ENCODE measurements at places on chromosomes 5 and 9. TPM values are rescaled to one million over a fixed set of nuclear protein-coding genes. Genes with fewer than 3 reads are reported as not detected.

DNA sequence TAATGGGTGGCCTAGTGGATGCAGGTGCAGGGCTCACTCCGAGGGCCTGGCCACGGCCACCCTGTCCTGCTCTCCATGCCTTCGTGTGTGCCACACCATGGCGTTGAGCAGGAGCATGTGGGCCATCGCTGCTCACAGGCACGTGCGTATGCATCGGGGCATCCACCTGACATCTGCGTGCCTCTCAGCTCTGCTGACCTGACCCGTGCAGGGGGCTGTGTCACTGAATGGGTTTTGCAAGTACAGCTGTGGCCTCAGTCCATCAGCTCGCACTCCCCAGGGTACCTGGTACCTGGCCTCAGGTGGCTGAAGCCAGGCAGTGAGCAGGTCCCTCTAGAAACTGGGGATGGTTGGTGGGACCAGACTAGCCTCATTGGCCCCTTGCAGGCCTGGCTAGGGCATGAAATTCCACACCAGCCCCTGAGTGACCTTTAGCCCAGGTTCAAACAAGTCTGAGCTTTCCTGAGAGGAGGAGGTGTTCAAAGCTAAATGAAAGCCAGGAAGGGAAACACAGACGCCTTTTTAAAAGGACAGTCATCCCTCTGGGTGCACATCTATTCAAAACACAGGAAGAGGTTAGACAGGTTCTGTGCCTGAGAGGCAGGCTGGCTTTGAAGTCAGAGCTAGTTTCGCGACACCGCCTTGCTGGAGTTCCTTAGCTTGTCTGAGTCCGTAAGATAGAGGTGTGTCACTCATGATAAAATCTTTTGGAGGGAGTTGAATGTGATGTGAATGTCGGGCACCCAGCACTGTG lies 74.0 kb downstream of the MACROH2A1 start:
- DNase-seq: no peak

DNA sequence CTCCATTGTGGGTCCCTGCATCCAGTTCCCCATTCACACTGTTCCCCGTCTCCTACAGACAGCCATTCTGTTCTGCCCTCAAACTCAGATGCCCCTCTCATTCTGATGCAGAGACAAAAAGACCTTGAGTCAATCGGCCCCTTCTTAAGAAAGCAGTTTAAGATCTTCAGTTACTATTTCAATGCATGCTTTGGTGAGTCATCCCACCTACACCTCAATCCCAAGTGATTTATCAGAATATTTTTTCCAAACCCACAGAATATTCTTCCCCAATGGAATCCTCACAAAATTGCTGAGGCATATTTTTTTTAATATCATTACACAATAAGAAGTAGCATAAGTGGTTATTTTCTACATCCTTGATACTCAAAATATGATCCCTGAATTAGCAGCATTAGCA lies 92.4 kb upstream of the SLC1A1 start:
- no peak for DNase-seq

DNA sequence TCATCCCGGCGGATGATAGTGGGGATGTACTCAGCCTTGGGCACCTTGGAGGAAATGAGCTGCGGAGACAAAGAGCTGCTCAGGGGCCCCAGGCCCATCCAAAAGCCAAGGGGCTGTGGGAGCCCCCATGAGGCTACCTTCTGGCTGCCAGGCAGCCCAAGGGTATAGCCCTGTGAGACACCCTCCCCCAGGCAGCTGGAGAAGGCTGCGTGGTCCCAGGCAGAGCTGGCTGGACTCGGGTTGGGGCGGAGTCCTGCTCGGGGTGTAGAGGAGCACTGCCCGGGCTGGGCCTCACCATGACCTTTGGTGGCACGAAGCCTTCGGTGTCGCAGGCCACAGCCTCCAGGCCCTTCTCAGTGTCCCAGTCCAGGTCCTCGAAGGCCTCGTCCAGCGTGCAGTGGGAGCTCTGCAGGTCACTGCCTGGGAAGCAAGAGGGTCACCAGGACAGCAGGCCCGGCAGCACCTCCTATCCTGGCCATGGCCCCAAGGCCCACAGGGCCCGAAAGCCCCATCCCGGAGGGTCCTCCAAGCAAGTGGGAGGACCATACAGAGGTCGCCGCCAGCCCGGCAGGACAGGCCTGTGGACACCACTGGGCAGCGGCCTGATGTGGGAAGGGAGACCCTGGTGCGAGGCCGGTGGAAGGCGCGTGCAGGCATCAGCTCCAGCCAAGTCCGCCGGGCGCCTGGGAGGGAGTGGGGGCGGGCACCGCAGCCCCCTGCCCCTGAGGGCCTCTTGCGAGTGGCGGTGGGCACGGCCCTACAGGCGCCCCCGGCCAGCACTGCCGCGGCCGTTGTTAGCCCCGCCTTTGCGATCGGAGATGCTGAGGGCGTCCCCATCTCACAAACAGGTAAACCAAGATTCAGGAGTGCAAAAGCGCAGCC lies 6.1 kb downstream of the NSMF start:
- peak; percentile 89 for DNase-seq

GRCh38 chr5:41270423-41271251 lies 57.3 kb upstream of the C6 start:
- no peak for DNase-seq

DNA sequence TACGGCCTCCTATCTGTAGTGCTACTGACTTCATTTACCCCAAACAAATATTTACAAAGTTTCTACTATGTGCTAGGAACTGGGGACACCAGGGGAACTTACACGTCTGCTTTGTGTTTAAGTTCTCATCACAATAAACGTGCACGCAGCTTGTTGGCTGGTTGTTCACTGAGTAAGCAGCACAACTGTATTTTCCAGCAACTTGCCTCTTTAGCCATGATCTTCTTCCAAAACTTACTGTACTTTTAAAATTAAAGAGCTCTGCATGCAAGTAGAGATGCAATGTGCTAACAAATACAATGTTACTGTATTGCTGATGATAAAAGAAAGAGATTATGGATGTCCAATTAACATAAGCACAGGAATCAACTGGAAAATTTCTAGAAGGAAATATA lies 62.8 kb downstream of the RAPGEF1 start:
- DNase-seq: no peak

GRCh38 chr5:78541086-78541654 lies 107.4 kb downstream of the LHFPL2 start:
- DNase-seq: peak; percentile 70

DNA sequence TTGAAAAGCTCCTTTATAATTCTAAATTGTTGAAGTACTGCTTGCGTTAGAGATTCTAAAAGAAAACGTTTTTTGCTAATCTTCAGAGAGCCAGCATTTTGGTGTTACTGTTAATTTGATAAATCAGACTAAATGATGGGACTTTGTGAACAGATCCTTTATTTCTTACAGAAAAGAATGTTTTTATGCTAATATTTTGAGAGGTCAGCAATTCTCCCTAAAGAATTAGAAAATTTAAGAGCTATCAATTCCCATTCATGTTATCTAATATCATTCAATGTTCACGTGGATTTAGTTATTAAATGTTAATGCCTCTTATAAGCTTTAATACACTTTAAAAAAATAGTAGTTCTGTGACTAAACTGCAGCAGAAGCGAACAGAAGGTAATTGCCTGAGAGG lies 2.4 kb downstream of the AGGF1 start:
- no peak for DNase-seq

DNA sequence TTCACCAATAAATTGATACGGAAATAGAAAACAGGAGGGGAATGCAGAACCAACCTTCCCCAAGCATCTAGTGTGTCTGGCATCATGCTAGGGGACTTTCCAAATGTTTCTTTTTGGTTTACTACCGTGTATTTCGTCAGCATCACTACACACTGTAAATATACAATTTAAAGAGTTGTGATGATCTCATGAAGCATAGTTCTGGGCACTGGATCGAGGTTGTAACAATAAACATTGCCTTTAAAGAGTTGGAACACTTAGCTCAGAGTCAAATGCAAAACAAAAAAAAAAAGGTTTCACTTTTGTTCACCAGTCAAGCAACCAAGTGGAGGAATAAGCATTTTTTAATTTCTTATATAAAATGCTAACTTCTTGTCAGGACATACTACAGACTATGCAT lies 2.9 kb upstream of the SCAI start:
- no peak for DNase-seq

DNA sequence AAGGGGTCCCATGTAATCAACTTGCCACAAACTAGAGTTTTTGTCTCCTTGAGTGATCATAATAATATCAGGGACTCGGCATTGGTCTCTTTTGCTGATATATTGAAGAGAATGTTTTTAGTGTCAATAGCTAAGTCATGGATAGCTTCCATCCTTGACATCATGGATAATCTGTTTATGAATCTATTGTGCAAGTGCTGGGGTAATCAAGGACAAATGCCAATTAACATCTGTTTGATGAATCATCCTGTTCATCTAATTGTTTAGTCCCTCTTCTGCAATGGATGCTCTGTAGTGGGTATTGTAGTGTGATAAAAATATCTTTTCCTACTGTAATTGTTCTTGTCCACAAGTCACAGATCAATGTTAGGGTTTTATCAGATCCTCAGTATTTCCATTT lies 607.5 kb upstream of the SEMA6A start:
- no peak for DNase-seq

- DNase-seq: no peak
These were observed 460.4 kb downstream of the PDE4D start for GRCh38 chr5:59433174-59433573.

DNA sequence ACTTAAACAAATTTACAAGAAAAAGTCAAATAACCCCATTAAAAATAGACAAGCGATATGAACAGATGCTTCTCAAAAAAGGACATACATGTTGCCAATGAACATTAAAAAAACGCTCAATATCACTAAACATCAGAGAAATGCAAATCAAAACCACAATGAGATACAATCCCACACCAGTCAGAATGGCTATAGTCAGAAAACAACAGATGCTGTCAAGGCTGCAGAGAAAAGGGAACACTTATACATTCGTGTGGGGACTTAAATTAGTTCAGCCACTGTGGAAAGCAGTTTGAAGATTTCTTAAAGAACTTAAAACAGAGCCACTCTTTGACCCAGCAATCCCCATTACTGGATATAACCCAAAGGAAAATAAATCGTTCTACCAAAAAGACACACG lies 10.8 kb downstream of the OR13F1 start:
- no peak for DNase-seq

- no peak for DNase-seq
These were observed 8.3 kb upstream of the CXXC5 start for GRCh38 chr5:139639619-139640380.

DNA sequence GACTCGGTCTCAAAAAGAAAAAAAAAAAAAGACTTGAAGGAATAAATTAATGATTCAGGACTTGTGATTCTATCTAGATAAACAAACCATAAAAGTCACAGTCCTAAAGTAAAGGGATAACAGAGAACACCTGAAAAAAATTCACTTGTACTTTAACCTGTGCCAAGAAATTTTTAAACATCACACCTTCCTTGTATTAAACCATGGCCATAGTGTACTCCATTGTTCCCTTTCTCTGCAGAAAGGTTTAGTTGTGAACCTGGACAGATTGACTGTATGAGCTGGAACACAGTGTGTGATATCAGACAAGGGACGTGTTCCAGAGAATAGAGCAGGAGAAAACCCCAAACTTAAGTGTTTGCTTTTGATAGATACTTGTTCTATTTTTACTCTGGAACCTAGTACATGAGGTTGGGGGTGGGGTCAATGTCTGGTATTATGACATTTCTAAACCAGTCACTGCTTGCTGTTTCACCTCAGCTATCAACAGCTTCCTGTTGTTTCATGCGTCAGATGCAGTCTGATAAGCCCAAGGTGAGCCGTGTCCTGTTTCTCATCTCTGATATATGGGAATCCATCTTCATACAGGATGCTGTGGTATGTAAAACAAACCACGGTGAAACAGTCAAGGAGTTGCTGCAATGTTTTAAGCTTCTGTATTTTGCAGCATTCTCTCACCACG lies 62.5 kb upstream of the ITGA1 start:
- DNase-seq: no peak

Gene HTR1A
- polyA plus RNA-seq: not detected
